T follicular helper cell (primary cell): ENCODE measurements at places on chromosomes 4 and X.

DNA sequence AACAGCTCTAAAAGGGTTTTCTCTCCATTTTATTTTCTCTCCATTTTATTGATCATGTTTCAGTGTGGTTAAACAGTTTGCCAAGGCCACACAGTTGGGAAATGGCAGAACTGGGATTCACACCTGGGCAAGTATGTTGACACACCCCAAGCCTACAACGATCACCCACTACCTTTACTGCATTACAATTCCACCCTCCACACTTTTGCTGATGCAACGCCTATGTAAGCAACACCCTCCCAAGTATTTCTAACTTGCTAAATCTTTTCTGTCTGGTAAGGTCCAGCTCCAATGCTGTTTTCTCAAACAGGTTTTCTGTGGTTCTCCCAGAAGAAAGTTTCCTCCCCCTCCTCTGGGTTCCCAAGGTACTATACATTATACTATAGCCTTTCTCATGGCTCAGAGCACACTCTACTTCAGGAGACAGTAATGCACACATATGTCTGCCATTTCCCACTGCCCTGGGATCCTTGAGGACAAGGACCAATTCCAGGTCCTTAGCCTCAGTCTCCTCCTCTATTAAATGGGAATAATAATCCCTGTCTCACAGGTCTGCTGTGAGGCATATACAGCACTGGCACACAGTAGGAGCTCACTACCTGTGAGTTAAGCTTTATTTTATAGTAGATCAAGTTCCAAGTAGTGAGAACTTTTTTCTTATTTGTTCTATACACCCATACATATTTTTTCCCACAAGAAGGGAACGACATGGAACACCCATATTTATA is 27.9 kb downstream of the IQSEC2 start:
- no peak for DNase-seq

- no peak for DNase-seq
Observed at GRCh38 chr4:116401293-116401692, 684.1 kb downstream of the TRAM1L1 start.

DNA sequence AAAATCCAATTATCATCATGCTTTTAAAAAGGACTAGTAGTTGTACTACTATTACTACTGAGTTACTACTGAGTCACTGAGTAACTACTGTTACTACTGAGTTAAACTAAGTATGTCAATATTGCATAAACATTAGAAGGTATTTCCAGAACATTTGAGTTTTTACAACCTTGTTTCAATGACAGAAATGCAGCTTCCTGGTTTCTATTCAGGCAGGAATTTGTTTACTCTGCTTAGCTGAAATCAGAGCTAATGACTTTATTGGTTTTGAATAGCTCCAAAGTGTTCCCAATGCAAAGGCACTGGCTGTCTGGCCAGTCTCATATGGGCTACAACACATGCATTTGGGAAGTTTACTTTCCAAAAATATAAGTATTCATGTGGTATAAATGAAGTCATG is 12.0 kb downstream of the RPS6KA6 start:
- DNase-seq, result no peak

GRCh38 chr4:17012451-17012850 is 114.0 kb upstream of the LDB2 start:
- DNase-seq, result no peak

DNA sequence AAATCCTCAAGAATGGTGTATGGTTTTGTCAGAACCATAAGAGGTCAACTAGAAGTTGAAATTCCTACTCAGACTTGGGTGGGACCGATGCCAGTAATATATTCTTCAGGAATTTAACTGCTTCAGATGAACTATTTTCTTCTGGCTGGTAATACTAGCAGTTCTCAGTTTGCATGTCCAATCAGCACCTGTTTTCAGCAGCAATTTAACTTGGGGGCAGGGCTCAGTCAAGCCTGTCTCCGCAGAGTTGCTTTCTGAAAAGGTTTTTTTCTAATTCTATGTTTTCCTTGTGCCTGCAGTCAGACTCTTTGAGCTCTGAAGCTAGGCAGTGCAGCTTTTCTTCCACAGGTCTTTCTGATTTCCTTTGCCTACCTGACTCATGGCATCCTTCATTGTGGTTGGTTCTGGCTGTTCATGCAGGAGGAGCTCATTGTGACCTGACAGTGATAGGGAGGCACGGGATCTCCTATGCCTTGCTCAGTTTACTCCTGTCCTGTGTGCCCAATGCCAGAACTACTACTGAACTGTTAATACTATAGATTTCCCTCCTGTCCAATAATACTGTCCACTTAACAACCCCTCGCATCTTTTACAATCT is 17.3 kb upstream of the FMR1 start:
- no peak for DNase-seq

GRCh38 chr4:39036172-39036571 is 4.0 kb upstream of the TMEM156 start:
- no peak for DNase-seq

DNA sequence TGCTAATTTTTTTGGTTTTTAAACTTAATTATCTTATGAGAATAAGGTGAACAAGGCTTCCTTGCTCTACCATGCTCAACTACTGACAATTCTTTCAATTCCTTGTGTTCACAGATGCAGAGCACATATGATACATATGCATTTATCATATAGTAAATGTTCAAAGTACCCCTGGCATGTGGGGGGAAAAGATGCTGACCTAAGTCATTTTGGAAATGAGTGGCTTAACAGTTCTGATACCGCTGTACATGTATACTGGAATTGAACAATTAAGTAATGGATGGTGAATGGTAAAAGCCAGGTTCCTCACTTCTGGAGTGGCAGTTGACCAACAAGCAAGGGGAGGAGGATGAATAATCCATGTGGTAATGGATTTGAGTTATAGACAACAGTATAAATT is 149.6 kb downstream of the NAF1 start:
- no peak for DNase-seq

- no peak for DNase-seq
Observed at GRCh38 chrX:134470013-134470412, 10.0 kb downstream of the HPRT1 start.

DNA sequence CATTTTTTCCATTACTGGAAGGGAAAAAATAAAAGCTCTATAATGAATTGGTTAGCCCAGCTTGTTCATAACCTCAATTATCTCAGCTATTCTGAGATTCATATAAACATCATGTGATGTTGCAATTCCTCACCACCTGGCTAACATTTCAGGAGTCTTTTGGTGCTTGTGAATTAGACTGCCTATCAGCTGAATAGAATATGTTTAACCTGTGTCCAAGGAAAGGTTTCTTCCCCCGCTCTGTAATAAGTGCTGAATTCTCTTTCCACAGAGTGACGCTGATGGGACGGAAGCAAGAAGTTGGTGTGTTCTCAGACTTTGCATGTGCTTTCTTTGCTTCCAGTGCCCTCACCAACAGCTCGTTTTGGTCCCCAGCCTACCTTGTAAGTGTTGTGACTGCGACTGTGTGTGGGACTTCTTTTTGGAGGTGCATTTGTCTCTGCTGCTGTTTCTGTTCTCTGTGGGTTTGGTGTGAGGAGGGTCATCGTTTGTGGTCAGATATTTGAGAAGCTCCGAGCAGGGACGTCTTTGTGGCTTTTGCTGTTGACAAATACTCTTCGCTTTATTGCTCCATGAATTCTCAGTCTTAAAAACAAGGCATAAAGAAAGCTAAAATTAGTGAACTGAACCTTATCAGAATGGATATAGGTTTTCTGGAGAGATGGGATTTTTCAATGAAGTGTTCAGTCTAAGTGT is 61.7 kb downstream of the PPARGC1A start:
- DNase-seq, result no peak

- DNase-seq, result no peak
Observed at GRCh38 chr4:16439768-16440167, 213.5 kb upstream of the TAPT1 start.

DNA sequence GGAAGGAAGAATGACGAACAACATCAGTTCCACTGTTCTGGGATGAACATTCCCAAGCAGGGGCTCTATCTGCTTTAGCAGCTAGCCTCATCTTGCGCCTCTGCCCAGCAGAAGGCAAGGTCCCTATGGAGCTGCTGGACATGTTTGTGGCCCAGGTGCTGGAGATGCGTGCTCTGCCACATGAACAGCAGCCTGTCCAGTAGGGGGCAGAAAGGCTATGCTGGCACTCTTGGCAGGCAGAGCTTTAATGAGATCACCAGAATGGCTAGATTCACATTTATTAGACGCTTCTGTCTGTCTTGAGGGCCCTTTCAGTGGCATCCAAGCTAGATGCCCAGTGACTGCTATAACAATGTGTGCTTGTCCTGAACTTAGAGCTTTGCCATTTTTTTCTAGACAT is 1826.0 kb downstream of the STIM2 start:
- DNase-seq, result no peak

DNA sequence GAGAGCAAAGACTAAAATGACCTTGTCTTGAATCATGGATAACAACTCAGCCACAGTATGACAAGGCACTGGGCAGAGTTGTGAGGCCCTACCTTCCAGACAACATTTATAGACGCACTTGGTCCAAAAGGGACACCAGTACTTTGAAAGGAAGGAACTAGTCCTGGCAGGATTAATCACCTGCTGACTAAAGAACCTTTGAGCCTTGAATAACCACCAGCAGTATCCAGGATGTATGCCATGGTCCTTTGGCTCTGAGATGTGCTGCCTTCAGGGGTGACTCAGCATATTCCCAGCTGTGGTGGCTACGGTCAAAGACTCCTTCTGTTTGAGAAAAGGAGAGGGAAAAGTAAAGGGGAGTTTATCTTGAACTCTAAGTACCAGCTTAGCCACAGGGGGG is 118.1 kb upstream of the PRR32 start:
- DNase-seq, result no peak

DNA sequence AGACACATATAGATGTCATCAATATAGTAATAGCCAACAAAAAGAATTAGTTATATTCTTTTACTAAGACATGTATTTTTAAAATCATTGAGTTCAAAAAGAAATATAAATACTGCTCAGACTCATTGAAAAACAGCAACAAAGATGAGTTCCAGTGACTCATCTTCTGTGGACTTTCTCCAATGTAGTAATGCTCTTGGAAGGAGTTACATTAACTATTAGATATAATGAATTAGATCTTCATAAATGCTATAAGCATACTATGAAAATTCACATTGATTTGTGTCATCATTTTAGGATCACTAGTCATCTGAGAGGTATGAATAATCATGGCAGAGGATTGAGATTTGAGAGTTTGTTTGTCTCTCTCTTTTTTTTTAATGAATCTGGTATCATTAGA is 547.8 kb upstream of the PCDH7 start:
- DNase-seq, result no peak

- no peak for DNase-seq
Observed at GRCh38 chr4:101000496-101000895, 346.8 kb downstream of the PPP3CA start.

- DNase-seq, result no peak
Observed at GRCh38 chr4:113069212-113069892, 19.9 kb downstream of the ANK2 start.

GRCh38 chrX:50815120-50815519 is 1.1 kb upstream of the SHROOM4 start:
- no peak for DNase-seq
